ENCODE measurements at places on chromosomes 1 and 21.

- no peak for DNase-seq
Measured at GRCh38 chr1:117760069-117760468, 154.2 kb downstream of the TENT5C start.

GRCh38 chr1:46102769-46103476 lies 29.5 kb downstream of the PIK3R3 start:
- no peak for DNase-seq

DNA sequence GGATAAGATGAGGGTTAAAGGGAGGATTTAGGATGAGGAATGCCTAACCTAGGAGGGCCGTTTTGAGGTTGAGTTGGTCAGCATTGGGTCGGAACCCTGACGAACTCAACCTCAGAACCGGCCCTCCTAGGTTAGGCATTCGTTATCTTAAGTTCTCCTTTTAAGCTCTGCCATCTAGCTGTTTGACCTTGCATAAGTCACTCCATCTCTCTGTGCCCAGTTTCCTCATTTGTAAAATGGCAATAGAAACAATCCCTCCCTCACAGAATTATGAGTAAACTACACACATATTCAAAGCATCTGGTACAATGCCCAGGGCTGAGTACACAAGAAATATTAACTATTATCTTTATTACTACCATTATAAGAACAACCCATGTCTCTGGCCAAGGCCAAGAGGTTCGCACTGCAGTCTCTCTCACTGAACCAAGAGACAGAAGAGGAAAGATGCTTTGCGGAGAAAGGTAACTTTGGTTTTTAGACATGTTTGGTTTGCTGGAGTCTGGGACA lies 4.8 kb downstream of the ABCB10 start:
- DNase-seq: no peak

DNA sequence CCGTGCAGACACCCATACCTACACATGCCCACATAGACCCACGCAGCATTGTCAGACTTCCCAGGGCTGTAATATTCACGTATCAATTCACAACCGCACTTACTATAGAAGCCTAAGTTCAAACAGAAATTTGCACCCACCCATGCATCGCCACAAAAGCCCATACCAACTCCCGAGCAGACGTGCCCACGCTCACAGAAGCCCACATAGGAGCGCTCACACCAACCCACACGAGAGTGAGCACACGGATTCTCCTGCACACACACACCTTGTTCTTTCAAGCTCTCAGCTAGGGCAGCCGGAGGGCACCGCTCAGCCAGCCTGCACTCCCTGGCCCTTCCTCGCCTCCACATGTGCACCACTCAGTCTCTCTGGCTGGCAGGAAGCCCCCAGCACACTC lies 4.6 kb downstream of the MFAP2 start:
- no peak for DNase-seq

GRCh38 chr1:41807390-41807789 lies 111.3 kb downstream of the HIVEP3 start:
- no peak for DNase-seq

DNA sequence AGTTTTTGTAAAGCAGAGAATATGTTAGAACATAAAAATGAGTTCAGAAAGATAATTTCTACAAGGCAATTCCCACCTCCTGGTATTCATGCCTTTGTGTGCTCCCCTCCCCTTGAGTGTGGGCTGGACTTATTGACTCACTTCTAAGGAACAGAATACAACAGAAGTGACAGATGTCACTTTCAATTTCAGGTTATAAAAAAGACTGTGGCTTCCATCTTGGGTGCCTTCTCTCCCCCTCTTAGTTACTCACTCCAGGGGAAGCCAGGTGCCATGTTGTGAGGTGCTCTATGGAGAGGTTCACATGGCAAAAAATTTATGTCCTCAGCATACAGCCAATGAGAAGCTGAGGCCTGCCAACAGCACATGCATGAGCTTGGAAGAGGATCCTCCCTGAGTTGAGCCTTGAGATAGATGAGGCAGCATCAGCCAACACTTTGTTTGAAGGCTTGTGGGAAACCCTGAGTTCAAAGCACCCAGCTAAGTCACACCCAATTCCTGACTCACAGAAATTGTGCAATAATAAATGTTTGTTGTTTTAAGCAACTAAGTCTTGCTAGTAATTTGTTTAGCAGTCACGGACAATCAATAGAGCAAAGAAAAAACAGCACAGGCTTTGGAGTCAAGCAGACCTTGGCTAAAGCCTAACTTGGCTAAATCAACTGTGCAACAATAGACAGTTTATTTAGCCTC lies 73.5 kb upstream of the NGF start:
- DNase-seq: no peak

DNA sequence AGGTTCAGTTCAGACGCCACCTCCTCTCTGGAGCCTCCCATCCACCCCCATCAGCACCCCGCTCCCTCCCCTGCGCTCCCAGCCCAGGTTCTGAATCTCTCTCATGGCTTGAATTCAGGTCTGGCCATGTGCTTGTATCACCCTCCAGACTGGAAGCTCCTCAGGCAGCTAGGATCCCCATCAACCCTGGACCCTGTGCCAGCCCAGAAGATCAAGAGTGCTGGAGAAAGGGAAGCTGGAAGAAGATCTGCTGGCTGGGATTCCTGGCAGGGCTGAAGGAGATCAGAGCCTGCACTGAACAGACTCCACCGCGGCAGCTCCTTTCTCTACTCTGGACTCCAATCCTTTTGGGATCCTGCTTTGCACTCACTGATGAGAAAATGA lies 11.7 kb upstream of the TINAGL1 start:
- no peak for DNase-seq

DNA sequence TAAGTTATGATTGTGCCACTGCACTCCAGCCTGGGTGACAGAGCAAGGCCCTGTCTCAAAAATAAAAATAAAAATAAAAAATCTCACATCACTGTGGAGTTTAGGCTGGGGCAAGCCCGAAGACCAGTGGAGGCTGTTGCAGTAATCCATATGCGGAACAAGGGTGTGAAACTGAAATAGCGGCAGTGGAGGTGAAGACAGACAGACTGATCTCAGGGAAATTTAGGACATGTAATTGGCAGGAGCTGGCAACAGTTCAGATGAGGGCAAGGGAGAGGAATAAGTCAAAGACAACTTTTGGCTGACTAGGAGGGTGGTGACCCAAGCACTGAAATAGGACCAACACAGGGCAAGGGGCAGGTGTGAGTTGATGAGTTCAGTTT lies 8.4 kb downstream of the ARMH1 start:
- DNase-seq: no peak

DNA sequence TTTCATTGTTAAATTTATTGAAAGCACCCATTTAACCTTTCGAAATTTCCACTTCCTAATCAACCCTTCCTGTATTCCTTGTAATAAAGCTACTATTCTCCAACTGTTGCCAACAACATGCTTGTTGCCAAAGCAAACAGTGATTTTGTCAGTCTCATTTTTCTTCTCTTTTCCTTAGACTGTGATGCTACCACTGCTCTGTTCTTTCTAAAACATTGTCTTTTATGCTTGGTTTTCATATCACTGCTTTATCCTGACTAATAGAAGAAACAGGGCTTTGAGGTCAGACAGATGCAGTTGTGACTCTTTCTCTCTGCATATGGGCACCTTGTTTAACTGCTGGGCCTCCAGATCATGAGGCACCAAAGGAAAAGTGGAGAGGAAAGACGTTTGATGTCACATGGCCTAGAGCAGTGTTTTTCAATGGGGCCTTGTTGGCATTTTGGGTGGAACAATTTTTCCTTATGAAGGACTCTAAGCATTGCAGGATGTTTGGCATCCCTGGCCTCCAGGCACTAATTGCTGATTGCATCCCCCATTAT lies 56.1 kb downstream of the HMCN1 start:
- DNase-seq: no peak

DNA sequence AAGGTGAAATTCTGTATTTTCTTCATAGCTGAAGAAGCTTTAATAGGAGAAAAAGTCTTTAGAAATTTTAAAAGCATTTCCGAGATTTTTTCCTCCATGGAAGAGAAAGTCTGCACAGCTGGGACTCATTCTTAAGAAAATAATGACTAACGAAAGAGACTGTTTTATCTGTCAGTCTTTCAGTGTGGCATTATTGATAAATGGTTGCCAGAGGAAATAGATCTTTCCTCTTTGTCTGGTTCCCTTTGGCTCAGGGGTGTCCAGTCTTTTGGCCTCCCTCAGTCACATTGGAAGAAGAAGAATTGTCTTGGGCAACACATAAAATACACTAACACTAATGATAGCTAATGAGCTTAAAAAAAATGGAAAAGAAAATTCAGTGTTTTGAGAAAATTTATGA lies 49.9 kb downstream of the KDM1A start:
- no peak for DNase-seq

DNA sequence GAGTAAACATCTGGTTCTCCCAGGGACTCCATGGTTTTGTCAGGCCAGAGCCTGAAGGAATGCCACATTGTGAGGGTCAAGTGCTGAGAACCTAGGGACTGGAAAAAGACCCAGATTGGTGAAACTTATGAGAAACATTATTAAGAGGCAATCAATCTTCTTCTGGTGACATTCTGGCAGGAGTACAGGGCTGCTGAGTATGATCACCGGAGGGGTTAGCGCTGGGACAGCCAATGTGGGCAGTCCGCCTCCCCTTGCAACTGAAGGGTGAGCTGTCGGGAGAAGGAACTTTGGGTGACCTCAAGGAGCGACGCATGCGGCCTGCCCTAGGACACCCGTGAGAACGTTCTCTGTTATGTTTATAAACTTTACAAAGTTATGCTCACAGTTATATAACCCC lies 429.0 kb downstream of the LMO4 start:
- DNase-seq: no peak

DNA sequence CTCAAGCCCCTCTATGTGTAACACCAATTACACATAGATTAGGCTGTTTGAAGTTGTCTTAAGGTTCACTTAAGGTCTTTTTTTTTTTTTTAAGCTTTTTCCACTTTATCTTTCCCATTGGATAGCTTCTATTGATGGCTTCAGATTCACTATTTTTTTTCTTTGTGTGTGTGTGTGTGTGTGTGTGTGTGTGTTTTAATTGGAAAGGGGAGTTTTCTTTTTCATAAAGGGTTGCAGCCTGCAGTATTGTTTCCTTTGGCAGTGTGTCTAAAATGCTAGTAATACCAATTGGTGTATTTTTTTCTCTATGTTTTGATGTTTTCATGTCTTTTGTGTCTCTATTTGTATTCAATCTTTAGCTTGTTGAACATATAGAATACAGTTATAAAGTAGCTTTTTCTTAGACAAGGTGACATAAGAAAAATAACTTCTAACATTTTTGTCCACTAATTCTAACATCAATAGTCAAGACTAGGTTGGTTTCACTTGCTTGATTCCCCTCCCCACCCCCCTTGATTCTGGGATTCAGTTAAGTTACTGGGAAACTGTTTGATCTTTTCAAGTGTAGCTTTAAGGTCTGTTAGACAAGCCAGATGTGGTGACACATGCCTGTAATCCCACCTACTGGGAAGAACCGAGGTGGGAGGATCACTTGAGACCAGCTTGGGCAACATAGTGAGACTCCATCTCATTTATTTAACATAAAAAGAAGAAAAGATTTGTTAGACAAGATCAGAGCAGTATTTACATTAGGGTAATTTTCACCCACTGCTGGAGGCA lies 21.4 kb downstream of the PRRC2C start:
- DNase-seq: no peak

DNA sequence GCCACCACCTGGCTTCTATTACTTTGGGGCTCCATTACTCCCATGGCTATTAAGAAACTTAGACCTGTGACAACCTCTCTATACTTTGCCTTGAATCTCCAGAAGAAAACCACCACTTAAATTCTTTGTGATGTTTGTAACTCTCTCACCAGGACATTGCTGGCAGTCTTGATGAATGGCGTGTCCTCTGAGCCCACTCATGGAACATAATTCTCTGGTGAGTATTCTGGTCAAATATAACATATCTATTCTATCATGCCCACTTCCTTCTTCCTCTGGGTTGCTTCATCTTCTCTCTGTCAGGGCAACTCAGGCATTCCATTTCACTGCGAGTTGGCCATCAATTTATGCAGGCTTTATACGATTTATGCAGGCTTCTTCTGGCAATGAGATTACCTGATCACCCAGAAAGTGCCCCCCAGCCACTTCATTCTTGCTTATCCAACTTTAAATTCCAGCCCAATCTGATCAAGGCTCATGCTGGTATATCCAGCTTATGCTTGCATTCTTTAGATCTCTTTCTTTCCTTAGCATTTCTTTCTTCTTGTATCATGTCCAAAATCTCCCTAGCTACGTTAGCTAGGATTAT lies 112.0 kb upstream of the CHRM3 start:
- no peak for DNase-seq

- no peak for DNase-seq
Measured at GRCh38 chr1:47013293-47013692, 10.2 kb upstream of the CYP4X1 start.

DNA sequence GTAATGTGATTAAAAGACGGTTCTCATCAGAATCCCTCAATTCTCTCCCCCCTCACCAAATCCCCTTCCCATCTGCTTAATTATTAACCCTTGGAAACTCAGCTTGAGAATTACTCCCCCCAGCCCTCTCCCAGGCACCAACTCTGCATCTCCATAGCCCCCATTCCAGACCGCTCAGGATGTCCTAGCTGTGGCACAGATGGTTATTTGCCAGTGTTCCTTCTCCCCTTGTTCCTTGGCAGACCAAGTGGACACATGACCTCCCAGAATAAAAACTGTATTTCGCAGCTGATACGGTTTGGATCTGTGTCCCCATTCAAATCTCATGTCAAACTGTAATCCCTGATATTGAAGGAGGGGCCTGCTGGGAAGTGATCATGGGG lies 14.6 kb downstream of the HENMT1 start:
- no peak for DNase-seq

- no peak for DNase-seq
Measured at GRCh38 chr1:155191904-155192303, 15.8 kb downstream of the THBS3 start.

DNA sequence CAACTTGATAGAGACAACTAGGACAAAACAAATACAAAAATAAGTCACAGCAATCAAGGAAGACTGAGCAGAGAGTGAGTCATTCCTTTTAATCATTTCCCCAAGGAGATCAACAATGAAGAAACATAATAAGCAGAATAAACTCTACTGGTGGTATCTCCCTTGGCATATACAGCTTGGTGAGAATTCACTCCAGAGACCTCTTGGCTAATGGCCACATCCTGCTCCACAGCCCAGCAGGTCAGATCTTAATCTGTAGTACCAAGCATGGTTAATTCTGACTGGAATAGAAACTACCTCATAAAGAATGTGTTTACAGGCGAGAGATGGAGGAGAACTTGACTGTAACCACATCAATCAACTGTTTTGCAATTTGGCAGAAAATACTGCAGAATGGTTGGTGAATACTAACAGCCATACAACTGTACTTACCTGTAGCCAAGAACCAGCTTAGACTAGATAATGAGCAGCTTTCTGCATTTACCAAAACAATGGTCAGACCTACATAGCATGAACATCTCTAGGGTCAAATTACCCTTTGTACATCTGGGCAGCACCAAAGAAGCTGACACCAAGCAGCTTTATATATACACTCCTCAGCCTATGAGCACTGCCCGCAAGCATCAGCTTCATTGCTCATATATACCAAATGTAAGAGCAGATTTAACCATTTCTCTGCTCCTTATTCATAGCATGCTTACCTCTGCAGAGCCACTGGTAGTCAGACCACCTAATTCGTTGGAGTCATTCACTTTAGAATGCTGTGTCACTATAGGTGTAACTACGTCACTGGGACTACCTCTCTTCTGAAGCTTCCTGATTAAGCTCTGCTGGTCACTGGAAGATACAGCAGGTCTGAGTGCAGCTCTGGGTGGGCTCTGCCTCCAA lies 51.0 kb downstream of the KIAA0319L start:
- no peak for DNase-seq
